ENCODE measurements at places on chromosomes 2 and 18.

- DNase-seq: peak; percentile 62
Measured at GRCh38 chr2:45942237-45942738, 290.8 kb downstream of the PRKCE start.

DNA sequence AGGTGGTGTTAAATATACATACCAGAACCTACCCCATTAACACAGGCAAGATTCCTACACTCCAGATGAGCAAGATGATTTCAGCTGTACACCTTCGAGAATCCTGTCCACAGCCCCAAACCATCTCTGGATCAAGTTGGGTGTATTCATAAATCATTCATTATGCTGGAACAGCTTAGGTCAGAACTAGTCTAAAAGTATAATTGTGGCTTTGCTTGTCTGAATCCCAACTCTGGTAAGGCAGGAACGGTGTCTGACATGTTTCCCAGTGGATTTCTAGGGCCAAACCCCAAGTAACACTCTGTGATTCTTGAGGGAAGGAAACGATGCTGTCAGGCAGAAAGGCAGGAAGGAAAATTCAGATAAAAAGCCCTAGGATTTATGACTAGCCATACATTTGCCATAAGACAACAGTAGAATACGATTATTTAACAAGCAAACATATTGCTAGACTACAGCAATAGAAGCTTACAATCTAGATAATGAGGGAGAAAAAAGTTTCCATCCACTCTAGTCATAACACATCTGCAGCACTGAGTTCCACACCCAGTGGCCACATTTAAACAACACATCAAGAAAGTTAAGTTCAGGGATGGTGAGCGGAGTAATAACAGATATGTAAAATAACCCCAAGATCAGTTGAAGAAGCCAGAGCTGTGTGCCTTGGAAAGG, 444.8 kb downstream of the RND3 start:
- no peak for DNase-seq

- peak; percentile 41 for DNase-seq
Measured at GRCh38 chr18:50973367-50974126, 5.7 kb downstream of the ELAC1 start.

DNA sequence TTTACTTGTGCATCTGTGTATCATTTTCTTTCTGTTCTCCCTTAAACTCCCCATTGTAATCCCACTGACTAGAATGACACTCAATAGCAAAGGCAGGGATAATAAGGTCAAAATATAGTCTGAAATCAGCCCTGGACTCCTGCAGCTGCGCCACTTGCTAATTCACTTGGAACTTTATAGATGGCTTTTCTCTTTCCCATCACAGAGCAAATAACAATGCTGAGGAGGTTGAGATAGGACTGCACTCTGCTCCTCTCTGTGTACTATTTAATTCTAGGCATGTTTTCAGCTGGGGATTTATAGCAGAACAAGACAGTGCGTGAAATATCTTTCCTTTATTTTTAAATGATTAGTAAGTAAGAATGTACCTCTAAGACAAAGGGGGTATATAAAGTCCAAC, 324.2 kb downstream of the LNPK start:
- DNase-seq: no peak

GRCh38 chr2:124476291-124476690, 451.2 kb downstream of the CNTNAP5 start:
- peak; percentile 3 for DNase-seq
